H1 (cell line): ENCODE measurements at places on chromosomes 5 and 9.

- DNase-seq = no peak
- no peaks in the 10 kb centered on the region for H3K27me3 ChIP-seq
- H3K4me3 ChIP-seq = no peak overlapping the region
- no peak overlapping the region for H3K27ac ChIP-seq
- H3K4me1 ChIP-seq = no peaks in the 10 kb centered on the region
Measured at GRCh38 chr9:133777068-133777791, 39.1 kb upstream of the SARDH start.

GRCh38 chr5:178131446-178131996 lies 707 bp downstream of the RMND5B start:
- DNase-seq = no peak
- H3K27ac ChIP-seq = peak overlapping the region; percentile 86; the same call in 1 of the 2 replicates
- H3K27me3 ChIP-seq = no peaks in the 10 kb centered on the region
- peak overlapping the region; percentile 95 for H3K4me3 ChIP-seq

DNA sequence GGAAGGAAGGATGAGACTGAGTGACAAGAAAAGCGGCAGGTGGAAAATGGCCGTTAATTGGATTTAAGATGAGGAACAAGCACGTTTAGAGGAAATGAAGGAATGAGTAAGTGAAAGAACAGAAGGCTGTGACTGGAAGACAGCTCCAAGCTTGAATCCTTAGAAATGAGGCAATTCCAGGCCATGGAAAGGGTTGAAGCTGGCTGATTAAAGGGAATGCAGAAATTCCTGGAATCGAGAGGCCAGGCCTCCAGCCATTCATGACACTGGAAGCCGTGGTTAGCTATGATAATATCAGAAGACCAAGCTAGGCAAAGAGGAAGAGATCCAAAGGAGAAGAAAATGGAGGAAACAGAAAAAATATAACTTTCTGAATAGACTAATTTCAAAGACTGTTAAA lies 84.2 kb downstream of the ARL15 start:
- H3K27ac ChIP-seq = no peak overlapping the region
- no peaks in the 10 kb centered on the region for H3K27me3 ChIP-seq
- no peaks in the 10 kb centered on the region for H3K36me3 ChIP-seq
- H3K4me1 ChIP-seq = no peaks in the 10 kb centered on the region

- no peak overlapping the region for H3K27ac ChIP-seq
- no peak overlapping the region for H3K4me3 ChIP-seq
- H3K36me3 ChIP-seq = no peaks in the 10 kb centered on the region; the same call in 1 of the 2 replicates
- no peaks in the 10 kb centered on the region for H3K27me3 ChIP-seq
Measured at GRCh38 chr5:53678981-53679660, 118.7 kb downstream of the NDUFS4 start.

GRCh38 chr9:89919171-89919681 lies 314.4 kb downstream of the GADD45G start:
- peaks cover 4% of the 10 kb centered on the region for H3K4me1 ChIP-seq
- H3K36me3 ChIP-seq = no peaks in the 10 kb centered on the region
- peak; percentile 49 for DNase-seq
- no peak overlapping the region for H3K4me3 ChIP-seq

- H3K4me3 ChIP-seq = no peak overlapping the region
- H3K4me1 ChIP-seq = no peaks in the 10 kb centered on the region
- H3K36me3 ChIP-seq = no peaks in the 10 kb centered on the region
- no peak for DNase-seq
Measured at GRCh38 chr5:56631719-56632118, 183.6 kb upstream of the MAP3K1 start.

DNA sequence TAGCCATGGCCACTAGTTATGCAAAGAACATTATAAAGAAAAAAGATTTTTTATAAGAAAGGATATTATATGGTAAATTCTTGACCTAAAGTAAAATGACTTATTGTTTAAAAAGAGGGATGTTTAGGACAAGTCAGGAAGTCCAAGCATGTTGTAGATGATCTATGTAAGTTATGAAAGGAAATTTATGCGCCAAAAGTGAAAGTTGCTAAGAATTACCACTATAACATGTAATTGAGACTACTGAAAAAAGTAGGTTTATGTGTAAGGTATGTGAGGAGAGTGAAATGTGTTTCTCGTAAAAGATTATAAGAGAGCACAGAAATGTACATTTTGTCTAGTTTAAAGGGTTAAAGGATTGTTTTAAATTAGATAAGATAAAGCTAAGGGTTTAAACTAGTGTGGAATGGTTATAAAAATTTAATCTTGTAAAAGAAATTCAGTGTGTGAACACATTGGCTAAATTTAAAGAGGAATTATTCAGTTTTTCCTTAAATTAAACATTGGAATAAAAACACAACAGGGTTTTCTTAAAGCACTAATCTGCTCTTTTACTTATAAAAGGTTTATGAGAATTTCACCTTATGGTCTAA lies 1100.4 kb upstream of the EDIL3 start:
- no peaks in the 10 kb centered on the region for H3K4me1 ChIP-seq
- no peak overlapping the region for H3K4me3 ChIP-seq
- no peaks in the 10 kb centered on the region for H3K27me3 ChIP-seq
- no peak overlapping the region for H3K27ac ChIP-seq

DNA sequence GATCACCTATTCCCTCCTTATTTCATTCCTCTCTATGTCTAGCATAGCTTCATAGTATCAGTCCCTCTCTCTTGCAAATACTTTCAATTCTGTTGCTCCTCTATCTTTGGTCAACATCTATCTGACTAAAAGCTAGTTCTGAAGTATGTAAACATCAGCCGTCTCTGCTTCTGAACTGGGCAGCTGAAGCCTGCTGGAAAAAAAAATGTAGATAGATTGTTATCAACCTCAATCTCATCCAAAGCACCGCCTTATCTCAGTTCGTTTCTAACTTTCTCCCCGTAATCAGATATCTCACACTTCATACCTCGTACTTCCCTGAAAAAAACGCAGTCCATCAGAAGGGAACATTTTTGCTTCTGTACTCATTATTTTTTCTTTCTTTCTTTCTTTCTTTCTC lies 4.5 kb upstream of the SEMA6A start:
- H3K27ac ChIP-seq = no peak overlapping the region
- DNase-seq = no peak
- H3K4me3 ChIP-seq = no peak overlapping the region
- H3K4me1 ChIP-seq = peaks cover 2% of the 10 kb centered on the region
- no peaks in the 10 kb centered on the region for H3K36me3 ChIP-seq
- no peaks in the 10 kb centered on the region for H3K27me3 ChIP-seq

GRCh38 chr9:109036744-109037680 lies 23.7 kb upstream of the CTNNAL1 start:
- H3K4me1 ChIP-seq = no peaks in the 10 kb centered on the region
- no peak overlapping the region for H3K4me3 ChIP-seq
- H3K27ac ChIP-seq = no peak overlapping the region
- H3K27me3 ChIP-seq = no peaks in the 10 kb centered on the region
- H3K36me3 ChIP-seq = peaks cover 30% of the 10 kb centered on the region

DNA sequence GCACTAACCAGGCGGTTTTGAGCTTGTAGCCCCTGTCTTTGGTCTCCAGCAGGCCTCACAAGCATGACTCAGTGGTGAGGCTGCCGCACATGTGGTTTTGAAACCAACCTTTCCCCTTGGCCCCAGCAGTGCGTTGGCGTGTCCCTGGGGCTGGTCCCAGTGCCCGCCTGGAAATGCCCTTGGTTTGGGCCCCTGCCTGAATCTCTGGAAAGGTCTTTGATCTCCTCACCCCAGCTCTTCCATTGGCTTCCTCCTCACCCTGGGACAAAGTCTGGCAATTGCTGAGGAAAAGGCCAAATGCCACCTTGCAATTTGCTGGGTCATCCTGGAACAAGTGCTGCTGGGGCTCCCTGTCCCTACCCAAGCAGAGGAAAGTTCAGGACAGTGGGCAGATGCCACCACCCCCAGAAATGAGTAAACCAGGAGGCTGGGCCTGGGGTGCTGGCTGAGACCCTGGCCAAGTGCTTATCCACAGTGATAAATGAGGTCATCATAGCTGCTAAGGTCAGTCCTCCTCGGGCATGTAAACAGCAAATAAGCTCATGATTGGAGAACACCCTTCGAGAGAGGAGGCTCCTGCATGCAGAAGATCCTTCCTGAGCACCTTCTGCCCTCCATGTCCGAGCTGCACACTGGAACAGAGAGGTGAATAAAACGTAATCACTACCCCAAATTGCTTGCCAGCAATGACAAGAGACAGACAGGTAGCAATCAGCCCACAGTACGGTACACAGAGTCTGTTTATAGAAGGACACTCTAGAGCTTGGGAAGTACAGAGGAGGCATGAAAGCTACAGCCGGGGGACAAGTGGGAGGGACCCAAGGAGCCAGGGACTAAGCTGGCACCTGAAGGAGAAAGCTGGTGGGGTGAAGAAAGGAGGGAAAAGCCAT lies 98.9 kb upstream of the CPEB4 start:
- H3K4me1 ChIP-seq = no peaks in the 10 kb centered on the region; the same call in 1 of the 2 replicates
- no peak overlapping the region for H3K4me3 ChIP-seq
- H3K36me3 ChIP-seq = no peaks in the 10 kb centered on the region

GRCh38 chr5:82129723-82130285 lies 148.3 kb downstream of the RPS23 start:
- H3K4me3 ChIP-seq = no peak overlapping the region
- H3K36me3 ChIP-seq = no peaks in the 10 kb centered on the region
- H3K27ac ChIP-seq = no peak overlapping the region
- H3K27me3 ChIP-seq = no peaks in the 10 kb centered on the region
- peaks cover 3% of the 10 kb centered on the region for H3K4me1 ChIP-seq

DNA sequence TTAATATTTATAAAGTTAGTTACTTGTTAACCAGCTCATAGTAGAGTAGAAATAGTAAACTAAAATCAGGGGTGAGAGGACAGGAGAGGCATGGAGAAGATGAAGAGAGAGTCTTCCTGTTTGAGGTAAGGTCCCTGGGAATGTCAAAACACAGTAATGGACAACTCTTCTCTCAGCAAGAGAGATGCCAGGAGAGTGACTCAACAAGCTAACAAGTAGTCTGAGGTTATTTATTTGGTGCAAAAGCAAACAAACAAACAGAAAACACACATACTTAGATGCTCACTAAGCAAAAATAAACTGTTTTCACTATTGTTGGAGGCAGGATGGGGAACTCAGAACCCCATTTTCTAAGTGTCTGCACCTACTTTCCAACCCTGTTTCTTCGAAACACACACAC lies 333.2 kb upstream of the RFX3 start:
- DNase-seq = no peak
- no peaks in the 10 kb centered on the region for H3K36me3 ChIP-seq
- no peaks in the 10 kb centered on the region for H3K27me3 ChIP-seq
- no peak overlapping the region for H3K4me3 ChIP-seq

DNA sequence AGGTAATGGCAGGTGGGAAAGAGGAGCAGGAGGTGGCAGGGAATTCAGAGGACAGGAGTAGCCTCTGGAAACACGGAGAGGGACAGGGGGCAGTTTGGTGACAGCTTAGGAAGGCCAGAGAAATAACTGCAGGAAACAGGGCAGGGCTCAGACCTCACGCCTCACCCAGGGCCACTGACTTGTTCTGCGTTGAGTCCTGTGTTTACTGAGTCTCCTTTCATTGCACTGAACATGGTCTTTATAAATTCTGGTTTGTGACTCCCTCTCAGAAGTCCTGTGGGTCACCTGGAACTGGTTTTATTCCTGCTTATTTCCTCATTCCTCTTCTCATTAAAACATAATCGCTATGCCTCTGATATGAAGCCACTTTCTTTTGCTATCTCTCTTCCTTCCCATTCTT lies 55.2 kb upstream of the ZNF622 start:
- H3K27me3 ChIP-seq = no peaks in the 10 kb centered on the region
- DNase-seq = no peak
- H3K27ac ChIP-seq = no peak overlapping the region
- no peaks in the 10 kb centered on the region for H3K4me1 ChIP-seq
- no peak overlapping the region for H3K4me3 ChIP-seq

GRCh38 chr9:34809504-34810186 lies 99.7 kb upstream of the CCL21 start:
- H3K27ac ChIP-seq = no peak overlapping the region
- no peaks in the 10 kb centered on the region for H3K4me1 ChIP-seq
- H3K36me3 ChIP-seq = no peaks in the 10 kb centered on the region
- DNase-seq = peak; percentile 83

- H3K36me3 ChIP-seq = no peaks in the 10 kb centered on the region
- H3K27me3 ChIP-seq = no peaks in the 10 kb centered on the region
- no peak overlapping the region for H3K27ac ChIP-seq
- no peak overlapping the region for H3K4me3 ChIP-seq
- no peaks in the 10 kb centered on the region for H3K4me1 ChIP-seq
Measured at GRCh38 chr5:31273161-31273560, 79.7 kb downstream of the CDH6 start.

GRCh38 chr9:1473956-1474634 lies 423.9 kb downstream of the DMRT2 start:
- H3K36me3 ChIP-seq = no peaks in the 10 kb centered on the region
- H3K27ac ChIP-seq = no peak overlapping the region
- H3K4me1 ChIP-seq = no peaks in the 10 kb centered on the region
- H3K4me3 ChIP-seq = no peak overlapping the region
- no peak for DNase-seq
- no peaks in the 10 kb centered on the region for H3K27me3 ChIP-seq

- DNase-seq = no peak
- no peak overlapping the region for H3K27ac ChIP-seq
- H3K4me3 ChIP-seq = no peak overlapping the region
- no peaks in the 10 kb centered on the region; the same call in 1 of the 2 replicates for H3K36me3 ChIP-seq
Measured at GRCh38 chr9:133474215-133474614, 4.7 kb downstream of the SLC2A6 start.

DNA sequence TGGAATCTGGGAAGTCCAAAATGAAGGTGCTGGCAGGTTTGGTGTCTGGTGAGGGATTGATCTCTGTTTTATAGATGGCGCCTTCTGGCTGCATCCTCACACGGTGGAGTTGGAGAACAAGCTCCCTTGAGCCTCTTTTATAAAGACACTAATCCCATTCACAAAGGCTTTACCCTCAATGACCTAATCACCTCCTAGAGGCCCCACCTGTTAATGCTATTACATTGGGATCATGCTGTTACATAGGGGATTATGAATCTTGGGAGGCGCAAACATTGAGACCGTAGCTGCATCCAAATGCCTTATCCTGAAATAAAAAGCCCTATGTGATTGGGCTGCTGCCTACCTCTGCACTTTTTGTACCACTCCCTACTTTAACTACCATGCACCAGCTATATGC lies 197.1 kb upstream of the HMHB1 start:
- H3K27ac ChIP-seq = no peak overlapping the region
- H3K27me3 ChIP-seq = no peaks in the 10 kb centered on the region
- no peaks in the 10 kb centered on the region for H3K36me3 ChIP-seq
- DNase-seq = no peak

DNA sequence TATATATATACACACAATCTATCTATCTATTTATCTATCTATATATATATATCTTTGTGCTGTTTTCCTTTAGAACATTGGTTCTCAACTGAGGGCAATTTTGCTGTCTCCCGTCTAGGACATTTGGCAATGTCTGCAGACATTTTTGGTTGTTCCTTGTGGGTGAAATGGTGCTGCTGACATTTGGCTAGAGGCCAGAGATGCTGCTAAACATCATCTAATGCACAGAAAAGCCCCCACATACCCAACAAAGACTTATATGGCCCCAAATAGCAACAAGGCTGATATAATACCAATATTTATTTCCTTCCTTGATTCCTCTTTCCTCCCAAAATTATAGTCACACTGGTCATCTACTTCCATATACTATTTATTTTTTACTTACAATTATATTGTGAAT lies 197.5 kb downstream of the TRPM3 start:
- no peaks in the 10 kb centered on the region for H3K27me3 ChIP-seq
- no peak overlapping the region for H3K27ac ChIP-seq
- no peaks in the 10 kb centered on the region for H3K4me1 ChIP-seq
- no peaks in the 10 kb centered on the region for H3K36me3 ChIP-seq
- H3K4me3 ChIP-seq = no peak overlapping the region
- no peak for DNase-seq
